Pons (tissue), 1 donor: ENCODE measurements at places on chromosomes 5 and 9.

DNA sequence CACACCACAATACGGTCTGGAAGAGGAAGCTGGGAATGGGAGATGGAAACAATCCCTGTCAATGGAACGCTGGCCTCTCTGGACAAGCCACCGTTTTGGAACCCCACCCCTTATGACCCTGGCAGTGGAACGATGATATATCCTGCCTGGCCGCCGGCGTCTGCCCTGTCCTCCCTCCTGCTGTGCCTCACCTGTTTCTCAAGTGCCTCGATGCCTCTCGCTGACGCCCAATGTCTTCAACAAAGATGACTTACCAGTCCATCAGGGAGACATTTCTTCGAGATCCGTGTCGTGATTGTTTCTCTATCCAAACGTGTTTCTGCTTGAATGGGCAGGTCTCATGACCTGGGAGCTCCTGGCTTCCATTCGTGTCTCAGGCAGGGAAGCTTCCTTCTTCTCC, 476.5 kb downstream of the SPATA31A7 start:
- DNase-seq = no peak

GRCh38 chr5:59543821-59544442, 349.6 kb downstream of the PDE4D start:
- DNase-seq = no peak

DNA sequence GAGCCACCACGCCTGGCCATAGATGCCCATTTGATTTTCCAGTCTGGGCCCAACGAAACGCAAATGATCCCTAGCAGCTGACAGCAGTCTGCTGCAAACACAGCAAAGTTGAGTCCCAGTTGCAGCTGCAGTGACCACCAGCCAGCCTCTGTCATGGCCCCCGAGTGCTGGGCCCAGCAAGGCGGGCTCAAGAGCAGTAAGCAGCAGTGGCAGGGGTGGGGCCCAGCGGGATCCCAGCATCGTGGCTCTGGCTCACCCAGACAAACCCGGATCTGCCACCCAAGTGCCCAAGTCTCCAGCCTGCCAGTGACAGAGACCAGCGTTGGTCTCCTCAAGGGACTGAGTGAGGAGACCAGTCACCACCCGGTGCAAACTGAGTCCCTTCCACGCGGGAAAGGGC, 6.9 kb upstream of the LTC4S start:
- DNase-seq = no peak

GRCh38 chr9:70409280-70409679, 5.2 kb downstream of the KLF9 start:
- DNase-seq = no peak

DNA sequence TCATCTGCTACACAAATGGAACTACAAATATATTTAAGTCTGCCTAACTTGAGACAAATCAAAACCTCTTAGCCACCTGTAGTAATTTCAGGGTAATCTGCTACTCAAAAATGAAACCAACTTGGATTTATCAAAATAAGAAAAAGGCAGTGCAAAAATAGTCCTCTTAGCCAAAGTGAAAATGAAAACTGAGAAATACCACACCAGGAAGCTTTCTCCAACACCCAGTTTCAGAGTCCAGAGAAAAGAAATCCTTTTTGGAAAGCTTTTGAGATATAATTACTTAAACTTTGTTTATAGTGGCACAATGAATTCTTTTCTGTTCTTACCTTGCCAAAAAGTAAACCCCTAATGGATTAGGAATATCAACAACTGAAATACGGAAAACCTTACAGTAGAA, 990.4 kb downstream of the EFNA5 start:
- DNase-seq = no peak

GRCh38 chr5:172274951-172275753, 8.4 kb downstream of the UBTD2 start:
- DNase-seq = no peak

DNA sequence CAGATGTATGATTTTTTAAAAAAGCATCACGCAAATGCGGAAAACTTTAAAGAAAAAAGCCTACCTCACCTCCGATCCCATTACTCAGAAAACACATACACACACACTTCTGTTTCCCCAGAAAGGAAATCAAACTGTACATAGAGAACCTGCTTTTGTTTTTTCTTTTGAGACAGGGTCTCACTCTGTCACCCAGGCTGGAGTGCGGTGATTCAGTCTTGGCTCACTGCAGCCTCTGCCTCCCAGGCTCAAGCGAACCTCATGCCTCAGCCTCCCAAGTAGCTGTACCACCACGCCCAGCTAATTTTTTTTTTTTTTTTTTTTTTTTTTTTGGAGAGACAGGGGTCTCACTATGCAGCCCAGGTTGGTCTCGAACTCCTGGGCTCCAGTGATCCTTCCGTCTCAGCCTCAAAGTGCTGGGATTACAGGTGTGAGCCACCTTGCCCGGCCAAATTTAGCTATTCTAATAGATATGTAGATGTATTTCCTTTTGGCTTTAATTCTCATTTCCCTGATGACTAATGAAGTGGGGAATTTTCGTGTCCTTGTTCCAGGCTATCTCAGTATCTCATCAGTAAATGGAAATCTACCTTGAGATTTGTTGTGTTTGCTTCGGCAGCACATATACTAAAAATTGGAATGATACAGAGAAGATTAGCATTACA, 25.7 kb upstream of the EEIG1 start:
- no peak for DNase-seq

GRCh38 chr9:134858051-134858841, 22.4 kb upstream of the FCN2 start:
- no peak for DNase-seq

DNA sequence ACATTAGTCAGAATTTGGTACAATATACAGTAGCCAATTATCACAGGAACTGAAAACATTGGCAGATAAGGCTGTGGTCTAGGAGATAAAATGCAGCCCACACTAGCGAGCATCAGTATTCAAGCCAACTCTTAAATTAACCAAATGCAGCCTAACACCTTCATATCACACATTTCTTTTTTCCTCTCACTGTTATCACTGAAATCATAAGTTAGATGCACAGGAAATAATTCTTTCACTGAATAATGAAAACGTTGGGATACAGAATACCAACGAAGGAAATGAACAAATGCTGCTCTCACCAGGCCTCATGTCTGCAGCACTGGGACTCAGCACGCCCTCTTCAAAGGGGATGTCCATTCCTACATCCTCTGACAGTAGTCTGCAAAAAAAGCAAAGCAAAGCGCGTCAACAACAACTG, 109.1 kb upstream of the PCA3 start:
- no peak for DNase-seq

- no peak for DNase-seq
Measured at GRCh38 chr5:75823811-75824210, 106.6 kb upstream of the POC5 start.

- no peak for DNase-seq
Measured at GRCh38 chr9:111231801-111232580, 98.0 kb downstream of the OR2K2 start.

GRCh38 chr9:23120630-23121029, 674.0 kb downstream of the DMRTA1 start:
- DNase-seq = no peak

GRCh38 chr5:43020399-43020746, 19.7 kb downstream of the ANXA2R start:
- no peak for DNase-seq

GRCh38 chr5:138610918-138611677, 35.9 kb upstream of the HSPA9 start:
- DNase-seq = no peak

DNA sequence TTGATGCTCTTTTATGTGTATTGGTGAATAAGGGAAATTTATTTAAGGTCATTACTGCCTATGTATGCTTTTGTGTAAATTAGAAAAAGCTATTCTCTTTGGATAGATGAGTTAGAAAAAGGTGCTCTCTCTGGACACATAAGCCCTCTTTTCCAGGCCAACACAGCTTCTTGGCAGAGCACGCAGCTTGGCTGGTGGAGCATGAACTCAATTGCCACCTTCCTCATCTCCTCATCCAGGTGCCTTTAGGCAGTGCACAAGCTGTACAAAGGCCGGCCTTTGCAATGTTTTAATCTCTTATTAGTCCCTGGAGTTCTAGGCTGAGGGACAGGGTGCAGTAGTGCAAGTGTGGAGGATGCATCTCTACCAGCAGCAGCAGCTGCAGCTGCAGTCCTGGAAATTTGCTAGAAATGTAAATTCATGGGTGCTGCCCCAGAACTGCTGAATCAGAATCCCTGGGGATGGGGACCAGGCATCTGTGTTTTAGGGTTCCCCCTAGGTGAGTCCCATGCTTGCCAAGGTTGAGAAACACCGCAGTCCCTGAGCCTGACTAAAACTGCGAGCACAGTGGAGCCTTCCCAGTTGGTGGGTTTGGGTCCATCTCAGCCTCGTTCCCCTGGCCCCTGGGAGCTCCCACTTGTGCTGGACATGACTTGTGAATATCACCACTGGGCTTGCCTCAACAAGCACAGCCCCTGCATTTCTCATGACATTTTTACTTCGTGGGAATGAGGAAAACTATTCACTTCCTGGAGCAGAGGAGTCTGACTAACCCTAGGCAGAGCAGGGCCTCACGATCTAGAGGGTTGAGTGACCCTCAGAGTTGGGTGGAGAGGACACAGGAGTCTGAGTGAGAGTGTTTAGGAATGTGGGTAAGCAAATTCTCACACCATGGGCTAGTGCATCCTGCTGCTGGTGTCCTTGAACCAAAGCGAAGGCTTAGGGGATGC, 272.3 kb downstream of the ZSWIM6 start:
- DNase-seq = no peak

- no peak for DNase-seq
Measured at GRCh38 chr5:173582216-173583111, 34.0 kb downstream of the BOD1 start.

DNA sequence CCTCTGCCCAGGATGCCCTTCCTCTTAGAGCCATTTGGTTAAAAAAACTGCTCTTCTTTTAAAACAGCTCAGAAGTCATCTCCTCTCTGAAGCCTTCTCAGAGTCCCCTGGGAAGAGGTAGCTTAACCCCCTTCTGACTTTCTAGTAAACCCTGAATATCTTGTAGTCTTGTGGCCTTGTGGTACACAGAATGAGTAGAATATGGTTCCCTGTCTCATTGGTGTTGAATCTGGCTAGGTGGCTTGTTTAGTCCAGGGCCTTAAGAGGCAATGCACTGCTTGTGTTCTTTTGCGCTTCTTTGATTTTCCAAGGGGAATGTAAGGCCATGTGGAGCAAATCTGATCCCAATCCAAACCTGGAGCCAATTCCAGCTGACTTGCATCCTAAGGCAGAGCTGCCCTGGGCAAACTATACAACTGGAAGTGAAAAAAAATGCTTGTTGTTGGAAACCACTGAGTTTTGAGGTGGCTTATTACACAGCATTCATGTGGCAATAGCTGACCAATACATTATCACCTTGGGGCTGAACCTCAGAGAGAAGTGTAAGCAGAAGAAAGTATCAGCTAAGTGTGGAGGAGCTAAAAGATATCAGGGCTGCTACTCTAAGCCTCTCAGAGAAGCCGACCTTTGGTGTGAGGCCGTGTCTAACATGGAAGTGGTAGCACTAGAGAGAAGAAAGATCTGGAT, 31.0 kb downstream of the ALG2 start:
- no peak for DNase-seq

DNA sequence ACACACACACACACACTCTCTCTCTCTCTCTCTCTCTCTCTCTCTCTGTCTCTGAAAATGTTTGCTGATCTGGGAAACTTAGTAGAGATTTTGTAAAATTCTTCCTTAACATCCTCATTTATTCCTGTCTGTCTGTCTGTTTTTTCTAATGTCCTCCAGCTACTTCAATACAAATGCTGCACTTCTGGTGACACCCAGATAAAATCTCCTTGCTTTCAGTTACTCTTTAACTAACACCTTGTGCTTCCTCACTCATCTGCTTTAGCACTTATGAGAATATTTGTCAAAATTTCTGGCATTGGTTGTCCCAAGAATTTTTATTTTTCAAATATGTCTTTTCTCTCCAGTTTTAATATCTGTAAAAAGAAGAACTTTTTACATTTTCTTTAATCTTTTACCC, 35.0 kb upstream of the ARRDC3 start:
- no peak for DNase-seq

DNA sequence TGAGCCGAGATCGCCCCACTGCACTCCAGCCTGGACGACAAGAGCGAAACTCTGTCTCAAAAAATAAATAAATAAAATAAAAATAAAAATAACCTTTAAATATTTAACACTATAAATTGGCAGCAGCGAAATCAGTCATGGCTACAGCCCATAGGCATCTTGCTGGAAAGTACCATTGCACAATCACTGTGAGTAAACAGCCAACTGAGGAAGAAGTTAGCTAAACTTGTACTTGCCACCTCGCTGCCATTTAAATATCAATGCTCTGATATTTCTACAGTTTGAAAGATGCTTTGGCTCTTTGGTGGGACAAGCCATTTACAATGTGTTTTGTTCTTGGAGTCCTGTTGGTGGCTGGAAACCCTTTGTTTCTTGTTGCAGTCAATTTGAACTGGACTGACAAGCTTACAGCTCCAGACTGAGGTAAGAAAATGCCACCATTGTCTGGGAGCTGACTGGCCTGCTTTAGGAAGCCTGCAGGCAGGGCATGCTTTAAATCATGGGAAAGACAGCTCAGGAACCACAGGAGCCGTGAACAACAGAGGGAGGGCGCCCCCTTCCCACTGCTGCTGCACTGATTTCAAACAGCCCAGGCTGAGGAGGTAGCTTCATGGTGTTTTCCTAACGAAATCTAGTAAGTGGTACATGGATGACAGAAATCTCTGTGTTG, 322.8 kb upstream of the RFX3 start:
- DNase-seq = peak; percentile 15

GRCh38 chr5:138981586-138981985, 106.5 kb upstream of the LRRTM2 start:
- no peak for DNase-seq

DNA sequence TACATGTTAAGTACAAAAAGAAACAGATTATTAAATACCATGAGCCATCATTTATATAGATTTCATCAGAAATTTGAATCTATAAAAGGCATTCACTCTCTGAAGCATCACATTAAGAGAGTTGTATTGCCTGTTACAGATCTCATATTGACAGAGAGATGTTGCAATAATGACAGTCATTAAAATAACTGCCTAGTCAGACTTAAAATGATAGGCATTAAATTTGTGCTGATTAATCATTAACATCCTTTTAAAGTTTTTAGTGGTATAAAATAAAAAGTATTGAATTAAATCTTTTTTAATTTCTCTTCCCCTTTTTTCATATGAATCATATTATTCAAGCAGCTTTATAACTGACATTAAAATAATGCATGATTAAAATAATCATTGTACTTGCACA, 404.9 kb upstream of the FAM174A start:
- no peak for DNase-seq

GRCh38 chr5:145497052-145497451, 338.1 kb downstream of the PRELID2 start:
- DNase-seq = no peak

- DNase-seq = no peak
Measured at GRCh38 chr5:39822020-39822419, 397.2 kb upstream of the DAB2 start.
